ENCODE measurements at places on chromosomes 12 and 14.

- DNase-seq, result no peak
Observed at GRCh38 chr12:3571724-3572123, 80.7 kb downstream of the PRMT8 start.

- DNase-seq, result no peak
Observed at GRCh38 chr14:64060199-64060545, 207.4 kb downstream of the SYNE2 start.

DNA sequence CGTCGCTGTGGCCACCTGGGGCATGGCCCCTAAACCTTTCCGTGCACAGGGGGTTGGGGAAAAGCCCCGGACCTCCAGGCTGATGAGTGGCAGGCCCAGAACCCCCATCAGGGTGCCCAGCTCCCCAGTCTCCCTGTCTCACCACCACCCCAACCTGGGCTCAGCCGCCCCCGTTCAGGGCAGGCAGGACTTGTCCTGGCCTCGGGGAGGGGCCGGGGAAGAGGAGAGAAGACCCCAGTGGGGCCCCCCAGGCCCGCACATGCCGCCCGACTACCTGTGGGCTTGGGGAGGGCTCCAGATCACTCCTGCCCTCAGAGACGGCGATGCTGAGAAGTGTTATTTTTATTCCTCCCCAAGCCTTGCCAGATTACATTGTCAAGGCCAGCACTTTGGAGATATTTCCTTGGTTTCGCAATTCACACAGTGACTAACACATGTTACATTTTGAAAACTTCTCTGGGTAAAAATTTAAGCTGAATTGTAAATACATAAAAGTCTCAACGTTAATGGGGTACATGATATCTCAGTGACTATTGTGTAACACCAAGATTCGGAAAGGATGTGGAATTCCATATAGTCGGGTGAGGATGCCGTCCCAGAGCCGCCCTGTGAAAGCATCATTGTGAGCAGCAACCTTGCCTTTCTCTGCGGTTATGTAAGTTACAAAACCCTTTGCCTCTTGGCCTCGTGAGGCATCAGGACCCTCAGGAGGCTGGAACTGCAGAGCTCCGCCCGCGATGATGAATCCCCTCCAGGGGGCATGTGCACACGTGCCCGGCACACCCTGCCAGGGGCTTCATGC is 85.6 kb upstream of the DIO3 start:
- no peak for DNase-seq

DNA sequence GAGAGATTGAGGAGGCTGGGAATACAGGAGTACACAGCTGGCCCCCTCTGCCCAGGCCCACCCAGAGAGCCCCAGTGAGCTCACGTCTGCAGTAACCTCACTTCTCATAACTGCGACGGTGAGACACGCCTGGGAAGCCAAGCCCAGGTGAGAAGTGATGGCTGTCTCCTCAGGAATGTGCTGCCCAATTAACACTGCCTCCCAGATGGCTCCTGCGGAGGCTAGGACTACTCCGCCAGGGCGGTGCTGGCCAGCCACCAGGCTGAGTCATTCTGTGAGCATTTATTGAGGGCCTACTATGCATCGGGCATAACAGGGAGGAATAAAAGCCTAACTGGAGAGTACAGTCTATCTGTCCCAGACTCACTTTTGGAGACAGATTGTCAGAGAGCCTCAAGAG is 9.3 kb upstream of the TMEM106C start:
- no peak for DNase-seq

DNA sequence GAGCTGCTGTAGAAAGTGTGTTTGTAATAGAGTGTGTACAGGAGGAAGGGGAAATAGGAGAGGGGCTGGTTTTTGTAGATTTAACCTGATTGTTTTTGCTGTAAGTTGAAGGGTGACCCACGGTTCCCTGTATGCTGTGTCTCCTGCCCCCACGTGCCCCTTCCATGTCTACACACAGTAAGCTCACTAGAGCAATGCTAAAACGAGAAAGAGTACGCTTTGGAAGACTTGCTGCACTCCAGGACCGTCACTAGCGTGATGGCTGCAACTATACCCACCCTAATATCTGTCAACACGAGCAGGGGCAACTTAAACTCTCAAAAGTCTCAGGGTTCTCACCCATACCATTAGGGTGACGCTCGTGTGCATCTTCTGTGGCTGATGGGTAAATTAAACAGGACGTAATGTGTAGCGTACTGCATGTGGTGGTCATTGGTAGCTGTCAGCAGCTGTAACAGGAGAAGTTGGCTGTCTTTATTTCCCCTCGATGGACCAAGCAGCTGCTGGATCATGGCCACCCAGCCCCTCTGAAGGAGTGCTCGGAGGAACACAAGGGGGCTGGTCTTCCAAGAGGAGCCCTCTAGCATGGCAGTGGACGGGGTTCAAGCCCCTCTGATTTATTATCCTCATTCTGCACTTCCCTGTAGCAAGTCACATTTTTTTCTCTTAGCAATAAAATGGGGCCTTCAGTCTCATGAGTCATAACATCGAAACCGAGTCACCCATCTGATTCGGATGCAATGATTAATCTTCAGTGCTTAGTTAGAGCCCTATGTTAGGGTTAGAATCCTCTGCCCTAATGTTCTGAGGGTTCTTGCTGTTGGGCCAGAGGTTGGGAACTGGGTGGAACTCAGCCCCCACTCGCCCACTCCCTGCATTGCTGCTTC is 14.0 kb downstream of the CCND2 start:
- DNase-seq, result no peak

DNA sequence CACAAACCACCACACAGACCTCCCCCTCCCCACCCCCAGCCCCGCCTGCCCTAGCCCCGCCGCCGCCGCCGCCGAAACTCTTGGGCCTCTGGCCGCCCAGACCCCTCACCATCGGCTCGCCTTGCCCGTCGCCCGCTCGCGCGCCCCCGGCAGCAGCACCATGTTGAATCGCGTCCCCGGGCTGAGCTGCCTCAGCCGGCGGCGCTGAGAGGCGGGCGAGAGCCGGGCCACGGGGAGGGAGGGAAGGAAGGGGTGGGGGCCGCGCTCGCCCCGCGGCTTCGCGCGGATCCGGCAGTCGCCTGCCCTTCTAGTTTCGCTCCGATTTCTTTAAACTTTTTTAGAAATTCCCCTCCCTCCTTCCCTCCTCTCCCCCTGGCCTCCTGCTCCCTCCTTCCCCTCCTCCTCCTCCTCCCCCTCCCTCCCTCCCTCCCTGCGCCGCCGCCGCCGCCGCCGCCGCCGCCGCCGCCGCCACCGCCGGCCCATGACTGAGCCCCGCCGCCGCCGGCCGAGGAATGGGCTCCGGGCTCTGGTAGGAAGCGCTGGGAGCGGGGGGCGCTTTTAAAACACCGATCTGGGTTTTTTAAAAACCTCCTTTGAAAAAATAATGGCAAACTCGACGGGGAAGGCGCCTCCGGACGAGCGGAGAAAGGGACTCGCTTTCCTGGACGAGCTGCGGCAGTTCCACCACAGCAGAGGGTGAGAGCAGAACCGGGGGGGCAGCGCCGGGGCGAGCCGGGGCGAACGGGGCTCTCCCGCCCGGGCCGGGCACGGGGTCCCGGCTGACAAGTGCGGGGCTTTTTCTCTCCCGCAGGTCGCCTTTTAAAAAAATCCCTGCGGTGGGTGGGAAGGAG is at the start of gene ARID2:
Gene ARID2 (plus strand): TSS at position 474 of the 851 bp plus-strand sequence. CDS start 131 bp downstream, at position 605.
- peak; percentile 60 for DNase-seq

GRCh38 chr14:22991852-22992251 is 9.5 kb upstream of the AJUBA start:
- no peak for DNase-seq

GRCh38 chr12:122382919-122383350 is 39.5 kb downstream of the CLIP1 start:
- DNase-seq, result no peak

- DNase-seq, result no peak
Observed at GRCh38 chr12:57240926-57241401, 10.0 kb downstream of the STAC3 start.

GRCh38 chr14:100864206-100864605 is 38.3 kb downstream of the MEG3 start:
- DNase-seq, result no peak

GRCh38 chr12:7555752-7556151 is 52.2 kb upstream of the CD163 start:
- no peak for DNase-seq

DNA sequence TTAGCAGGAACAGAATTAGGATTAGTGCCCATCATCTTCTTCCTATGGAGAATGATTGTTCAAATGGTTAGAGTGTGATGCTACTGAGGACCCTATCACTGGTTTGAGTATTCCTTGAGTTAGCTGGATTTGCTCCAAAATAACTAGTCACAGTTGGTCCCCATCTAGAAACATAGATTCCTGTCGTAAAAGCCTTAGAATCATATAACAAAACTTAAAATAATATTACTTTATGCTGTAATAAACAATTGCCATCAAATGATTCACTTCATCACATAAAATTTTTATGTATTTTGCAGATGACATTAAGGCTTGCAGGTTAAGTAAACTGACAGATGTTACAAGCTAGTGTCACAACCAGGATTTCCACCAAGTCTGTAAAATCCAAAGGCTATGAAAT is 209.8 kb downstream of the CCER1 start:
- DNase-seq, result no peak

DNA sequence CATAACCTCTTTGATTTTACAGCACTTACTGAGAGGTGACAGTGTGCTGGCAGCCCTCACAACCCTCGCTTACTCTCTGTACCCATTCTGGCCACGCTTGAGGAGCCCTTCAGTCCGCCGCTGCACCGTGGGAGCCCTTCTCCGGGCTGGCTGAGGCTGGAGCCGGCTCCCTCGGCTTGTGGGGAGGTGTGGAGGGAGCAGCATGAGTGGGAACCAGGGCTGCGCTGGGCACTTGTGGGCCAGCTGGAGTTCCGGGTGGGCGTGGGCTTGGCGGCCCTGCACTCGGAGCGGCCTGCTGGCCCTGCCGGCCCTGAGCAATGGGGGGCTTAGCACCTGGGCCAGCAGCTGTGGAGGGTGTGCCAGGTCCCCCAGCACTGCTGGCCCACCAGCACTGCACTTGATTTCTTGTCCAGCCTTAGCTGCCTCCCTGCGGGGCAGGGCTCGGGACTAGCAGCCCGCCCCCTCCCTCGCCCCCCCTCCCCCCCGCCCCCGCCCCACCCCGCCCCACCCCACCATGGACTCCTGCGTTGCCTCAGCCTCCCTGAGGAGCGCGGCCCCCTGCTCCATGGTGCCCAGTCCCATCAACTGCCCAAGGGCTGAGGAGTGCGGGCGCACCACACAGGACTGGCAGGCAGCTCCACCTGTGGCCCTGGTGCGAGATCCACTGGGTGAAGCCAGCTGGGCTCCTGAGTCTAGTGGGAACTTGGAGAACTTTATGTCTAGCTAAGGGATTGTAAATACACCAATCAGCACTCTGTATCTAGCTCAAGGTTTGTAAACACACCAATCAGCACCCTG is 9.9 kb downstream of the MDGA2 start:
- no peak for DNase-seq

- no peak for DNase-seq
Observed at GRCh38 chr12:15862840-15863239, 19.3 kb upstream of the STRAP start.

DNA sequence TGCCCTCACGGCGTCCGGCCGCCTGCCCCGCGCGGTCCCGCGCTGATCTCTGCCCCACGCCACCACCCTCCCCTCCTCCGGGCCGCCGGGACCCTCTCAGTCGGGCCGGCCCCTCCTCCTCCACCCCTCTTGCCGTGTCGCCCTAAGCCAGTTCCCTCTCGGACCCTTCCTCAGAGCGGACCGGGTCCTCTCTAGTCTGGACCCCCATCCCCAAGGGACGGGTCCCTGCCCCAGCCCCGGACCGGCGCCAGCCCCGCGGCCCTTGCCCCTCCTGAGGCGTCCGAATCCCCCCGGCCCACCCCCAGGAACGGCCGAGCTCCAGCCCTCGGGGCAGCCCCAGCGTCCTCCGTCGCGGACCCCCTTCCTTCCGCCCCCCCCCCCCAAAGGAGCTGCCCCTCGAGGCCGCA is 485 bp downstream of the PPP4R4 start:
- DNase-seq, result peak; percentile 26

DNA sequence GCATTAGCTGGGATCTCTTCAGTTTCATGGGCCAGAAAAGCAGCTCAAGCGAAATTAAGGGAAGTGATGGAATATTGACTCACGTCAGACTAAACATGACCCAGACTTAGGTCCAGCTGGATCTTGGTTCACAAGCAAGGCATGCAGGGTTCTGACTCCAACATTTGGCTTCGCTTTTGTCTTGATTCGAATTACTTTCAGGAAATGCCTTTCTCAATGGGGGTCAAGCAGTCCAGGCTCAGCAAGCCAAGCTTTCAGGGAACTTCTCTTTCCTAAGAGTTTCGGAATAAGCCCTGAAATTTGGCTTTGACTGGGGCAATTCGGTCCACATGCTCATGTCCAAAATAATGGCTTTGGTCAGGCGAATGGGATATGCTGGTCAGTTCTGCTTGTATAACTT is 678.7 kb upstream of the TMEM132C start:
- no peak for DNase-seq

- no peak for DNase-seq
Observed at GRCh38 chr12:101204602-101205304, 5.3 kb downstream of the SLC5A8 start.

- no peak for DNase-seq
Observed at GRCh38 chr14:68695856-68696255, 97.0 kb downstream of the ZFP36L1 start.

- DNase-seq, result no peak
Observed at GRCh38 chr12:123389560-123390351, 5.8 kb downstream of the KMT5A start.

GRCh38 chr14:79325071-79325470 is 886.2 kb downstream of the DIO2 start:
- DNase-seq, result no peak

- no peak for DNase-seq
Observed at GRCh38 chr14:102544747-102545460, 35.3 kb upstream of the ANKRD9 start.

- no peak for DNase-seq
Observed at GRCh38 chr14:33657476-33657875, 293.4 kb downstream of the EGLN3 start.

DNA sequence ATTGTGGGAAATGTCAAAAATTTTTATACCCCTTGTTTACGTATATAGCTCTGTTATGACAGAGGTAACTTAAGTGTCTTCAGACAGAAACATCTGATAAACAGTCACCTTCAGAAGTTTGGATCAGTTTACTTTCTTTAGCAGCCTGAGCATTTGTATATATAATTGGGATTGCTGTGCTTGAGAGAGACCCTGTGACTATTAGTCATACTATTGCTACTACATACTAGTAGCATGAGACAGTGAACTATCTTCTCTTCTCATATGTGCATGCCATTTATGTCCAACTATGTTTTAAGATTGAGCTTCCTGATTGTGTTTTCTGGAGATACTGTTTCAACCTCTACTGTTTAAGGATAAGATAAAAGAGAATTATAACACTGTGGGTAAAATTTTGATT is 101.5 kb downstream of the PDE6H start:
- DNase-seq, result no peak

GRCh38 chr12:81470923-81471322 is 288.2 kb downstream of the PPFIA2 start:
- DNase-seq, result no peak
